ENCODE measurements at places on chromosomes 2 and 18.

GRCh38 chr2:104862058-104862941 is 8.4 kb downstream of the POU3F3 start:
- no peak for DNase-seq

DNA sequence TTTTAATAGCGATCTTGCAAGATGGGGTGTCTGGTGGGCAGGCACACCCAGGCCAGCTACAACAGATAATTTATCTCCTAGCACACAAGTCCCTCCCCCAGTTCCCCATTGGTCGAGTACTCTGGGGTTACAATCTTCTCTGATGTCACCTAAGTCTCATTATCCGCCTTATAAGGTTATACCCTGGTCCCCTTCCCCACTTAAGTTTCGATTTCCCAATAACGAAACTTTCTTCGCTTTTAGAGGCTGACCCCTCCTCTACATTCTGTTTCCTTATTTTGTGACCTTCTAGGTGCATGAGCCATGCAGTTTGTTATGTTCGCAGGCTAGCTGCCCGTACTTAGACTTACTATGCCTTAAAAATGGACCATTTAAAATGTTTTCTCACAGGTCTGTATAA is 180.1 kb downstream of the CAPN13 start:
- no peak for DNase-seq

- no peak for DNase-seq
These were observed 10.0 kb downstream of the PHOSPHO2 start for GRCh38 chr2:169704160-169704708.

- DNase-seq = no peak
These were observed 55.0 kb upstream of the PKDCC start for GRCh38 chr2:41992671-41993434.

- DNase-seq = peak; percentile 60
These were observed 25.5 kb upstream of the YWHAQ start for GRCh38 chr2:9656270-9656766.

GRCh38 chr2:49770919-49771318 is 616.6 kb upstream of the FSHR start:
- no peak for DNase-seq

GRCh38 chr2:1976112-1976511 is 231.8 kb upstream of the PXDN start:
- no peak for DNase-seq

DNA sequence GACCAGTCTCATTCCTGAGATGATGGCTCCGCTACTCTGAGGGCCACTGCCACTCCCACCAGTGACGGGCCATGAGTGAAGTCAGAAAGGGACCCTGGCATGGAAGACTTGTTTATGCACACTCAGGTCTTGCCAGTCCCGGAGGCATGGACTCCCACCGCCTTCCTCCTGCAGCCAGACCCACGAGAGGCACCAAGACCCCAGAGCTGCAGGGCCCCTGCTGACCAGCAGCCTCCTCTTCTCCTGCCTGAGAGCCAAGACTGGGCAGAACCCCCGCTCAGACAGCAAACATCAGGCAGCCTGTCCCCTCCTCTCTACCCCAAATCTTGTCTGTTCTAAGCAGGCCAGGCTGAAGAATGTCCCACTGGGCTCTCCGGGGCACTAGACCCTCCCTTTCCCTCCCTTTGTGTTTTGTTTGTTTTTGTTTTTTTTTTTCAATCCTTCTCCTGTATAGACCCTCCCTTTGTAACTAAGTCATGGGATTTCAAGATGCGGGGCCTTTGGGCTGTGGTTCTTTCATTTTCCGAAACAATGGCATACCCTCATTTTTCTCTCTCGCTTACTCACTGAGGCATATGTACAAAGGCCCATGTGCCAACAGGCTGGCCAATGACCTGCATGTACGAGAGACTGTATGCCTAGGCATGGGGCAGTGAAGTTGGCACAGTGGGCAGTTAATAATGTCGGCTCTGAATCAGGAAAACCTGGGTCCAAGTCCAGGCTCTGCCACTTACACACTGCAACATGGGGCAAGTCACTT is 24.3 kb upstream of the MAPRE3 start:
- no peak for DNase-seq
